ENCODE measurements at places on chromosomes 11 and 22. TPM values are rescaled to one million over a fixed set of nuclear protein-coding genes. Genes with fewer than 3 reads are reported as not detected.

Gene ABTB2
- total RNA-seq = 0.70 TPM

Gene KMT2A
- total RNA-seq = 12.3 TPM

Gene OR10G6
- not detected for total RNA-seq

Gene LUZP2
- 0.08 TPM for total RNA-seq

Gene MPZL2
- total RNA-seq = 0.08 TPM

Gene CTSW
- total RNA-seq = not detected

Gene RBM14
- total RNA-seq = 25.0 TPM

Gene CECR2
- under 0.01 TPM for total RNA-seq

Gene KRTAP5-1
- not detected for total RNA-seq

Gene MYO7A
- total RNA-seq = 0.23 TPM

Gene TRIM3
- 32.1 TPM for total RNA-seq

Gene SLC22A6
- total RNA-seq = not detected

Gene TRPM5
- not detected for total RNA-seq

Gene SIK2
- total RNA-seq = 4.3 TPM

Gene HTR3B
- total RNA-seq = not detected

Gene MRGPRF
- 2.1 TPM for total RNA-seq

Gene APOA4
- total RNA-seq = not detected

Gene INS
- not detected for total RNA-seq

Gene NOX4
- total RNA-seq = 0.23 TPM

Gene DENND6B
- total RNA-seq = 1.1 TPM

Gene APOL3
- 5.3 TPM for total RNA-seq

Gene OR5A1
- not detected for total RNA-seq

Gene DNHD1
- 3.3 TPM for total RNA-seq

Gene EFEMP2
- total RNA-seq = 81.4 TPM

Gene FAT3
- total RNA-seq = 0.08 TPM

Gene C1QTNF4
- 0.08 TPM for total RNA-seq

Gene HTR3A
- not detected for total RNA-seq

Gene RAB38
- total RNA-seq = 1.1 TPM

Gene RIBC2
- total RNA-seq = 0.12 TPM

Gene TRIM22
- 161 TPM for total RNA-seq

Gene GRIA4
- total RNA-seq = not detected

Gene LGR4
- total RNA-seq = 38.0 TPM

Gene FDX1
- 8.5 TPM for total RNA-seq

Gene TCN2
- 4.6 TPM for total RNA-seq

Gene NCF4
- not detected for total RNA-seq

Gene OR52E8
- total RNA-seq = not detected

Gene OR51B2
- not detected for total RNA-seq

Gene IL18
- total RNA-seq = 0.08 TPM

Gene TEF
- 10.5 TPM for total RNA-seq

Gene SELENOH
- total RNA-seq = 86.4 TPM

Gene MS4A3
- not detected for total RNA-seq

Gene RDX
- total RNA-seq = 65.2 TPM

Gene KRTAP5-10
- not detected for total RNA-seq

Gene BLID
- 11.9 TPM for total RNA-seq

Gene KRTAP5-8
- not detected for total RNA-seq

Gene PRDM11
- 4.6 TPM for total RNA-seq

Gene SLC22A9
- total RNA-seq = not detected

Gene UCP3
- total RNA-seq = 0.12 TPM

Gene OR52B4
- total RNA-seq = not detected

Gene GPHA2
- total RNA-seq = not detected

Gene SPA17
- total RNA-seq = 7.8 TPM

Gene GRIK4
- 0.12 TPM for total RNA-seq

Gene SPINDOC
- 6.7 TPM for total RNA-seq

Gene DDX25
- 0.12 TPM for total RNA-seq

Data from smooth muscle cell of the coronary artery (primary cell).